ENCODE measurements at places on chromosomes 1 and 21. TPM values are rescaled to one million over a fixed set of nuclear protein-coding genes. Genes with fewer than 3 reads are reported as not detected.

TP73 gene
- polyA plus RNA-seq: not detected

NUAK2 gene
- polyA plus RNA-seq: 15.1 TPM

RAB3B gene
- 0.60 TPM for polyA plus RNA-seq

HMGCS2 gene
- 163 TPM for polyA plus RNA-seq

UMODL1 gene
- 0.39 TPM for polyA plus RNA-seq

TTC22 gene
- polyA plus RNA-seq: 9.6 TPM

RER1 gene
- polyA plus RNA-seq: 158 TPM

CASQ2 gene
- polyA plus RNA-seq: 2.6 TPM

HTR6 gene
- not detected for polyA plus RNA-seq

ITGB3BP gene
- 29.1 TPM for polyA plus RNA-seq

LCE3B gene
- not detected for polyA plus RNA-seq

SERINC2 gene
- polyA plus RNA-seq: 99.2 TPM

GBP2 gene
- 30.1 TPM for polyA plus RNA-seq

TSPAN1 gene
- polyA plus RNA-seq: 518 TPM

CACNA1S gene
- 0.41 TPM for polyA plus RNA-seq

GRIK3 gene
- 0.06 TPM for polyA plus RNA-seq

NUDT4B gene
- polyA plus RNA-seq: not detected

EPB41 gene
- polyA plus RNA-seq: 9.9 TPM

B3GALT5 gene
- 0.24 TPM for polyA plus RNA-seq

ERG gene
- 6.6 TPM for polyA plus RNA-seq

NOTCH2NLA gene
- 12.7 TPM for polyA plus RNA-seq

CELA3B gene
- polyA plus RNA-seq: not detected

MRPL24 gene
- polyA plus RNA-seq: 174 TPM

RNU1-3 gene
- polyA plus RNA-seq: 26.8 TPM

CD247 gene
- 1.8 TPM for polyA plus RNA-seq

GCSAML gene
- polyA plus RNA-seq: not detected

CLDN8 gene
- 86.8 TPM for polyA plus RNA-seq

SERBP1 gene
- polyA plus RNA-seq: 103 TPM

MEAF6 gene
- 45.7 TPM for polyA plus RNA-seq

PAQR6 gene
- 2.0 TPM for polyA plus RNA-seq

CAMK1G gene
- 5.5 TPM for polyA plus RNA-seq

FYB2 gene
- 7.9 TPM for polyA plus RNA-seq

LCE1D gene
- polyA plus RNA-seq: not detected

ADAMTS1 gene
- 16.0 TPM for polyA plus RNA-seq

BNIPL gene
- polyA plus RNA-seq: 3.1 TPM

ANKRD34A gene
- polyA plus RNA-seq: 0.37 TPM

TSACC gene
- 1.1 TPM for polyA plus RNA-seq

IL23R gene
- not detected for polyA plus RNA-seq

RGS13 gene
- polyA plus RNA-seq: not detected

WNT4 gene
- 0.45 TPM for polyA plus RNA-seq

FALEC gene
- not detected for polyA plus RNA-seq

TEDDM1 gene
- not detected for polyA plus RNA-seq

CGN gene
- polyA plus RNA-seq: 24.0 TPM

SPRR1A gene
- not detected for polyA plus RNA-seq

FGR gene
- polyA plus RNA-seq: 2.5 TPM

FCRL1 gene
- not detected for polyA plus RNA-seq

FCER1A gene
- 1.4 TPM for polyA plus RNA-seq

AGT gene
- polyA plus RNA-seq: 65.1 TPM

NTRK1 gene
- polyA plus RNA-seq: 1.3 TPM

OR2T29 gene
- not detected for polyA plus RNA-seq

MOV10 gene
- polyA plus RNA-seq: 60.6 TPM

VCAM1 gene
- polyA plus RNA-seq: 46.0 TPM

FNBP1L gene
- 32.7 TPM for polyA plus RNA-seq

SLC25A33 gene
- polyA plus RNA-seq: 11.3 TPM

CNR2 gene
- not detected for polyA plus RNA-seq

B3GALT6 gene
- polyA plus RNA-seq: 13.7 TPM

GPA33 gene
- not detected for polyA plus RNA-seq

Data from kidney (tissue), 22 donors.